ENCODE measurements at places on chromosomes 2 and 18.

DNA sequence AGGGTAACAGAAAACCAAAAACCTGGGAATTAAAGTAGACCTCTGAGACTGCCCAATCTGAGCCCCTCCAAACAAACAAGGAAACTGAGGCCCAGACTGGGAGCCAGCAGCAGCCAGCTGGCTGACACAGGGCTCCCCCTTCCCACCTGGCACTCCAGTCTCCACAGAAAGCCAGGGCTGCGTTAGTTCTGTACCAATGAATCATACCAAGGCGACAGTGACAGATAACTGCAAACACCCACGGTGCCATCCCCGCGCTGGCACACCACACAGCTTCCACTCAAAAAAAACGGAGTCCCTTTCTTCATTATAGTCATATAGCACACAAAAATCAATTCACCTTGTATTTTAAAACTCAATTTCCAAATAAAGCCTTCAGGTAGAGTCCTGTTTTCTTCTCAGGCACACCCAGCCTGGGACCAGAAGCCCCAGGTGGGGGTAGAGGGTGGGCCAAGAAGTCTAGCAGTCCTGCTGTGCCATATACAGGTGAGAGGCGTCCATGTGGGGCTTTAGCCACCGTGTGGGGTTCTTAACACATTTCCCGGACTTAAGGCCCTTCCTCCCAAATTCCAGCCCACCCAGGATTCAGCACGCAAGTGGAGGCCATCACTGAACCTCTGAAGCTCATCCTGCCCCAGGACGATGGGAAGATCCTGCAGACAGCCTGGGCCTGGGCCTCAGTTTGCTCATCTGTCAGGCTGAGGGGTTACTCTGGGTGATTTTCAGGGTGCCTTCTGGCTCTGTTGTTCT lies 1.2 kb downstream of the PER2 start:
- DNase-seq, result peak; percentile 71

- no peak for DNase-seq
Observed at GRCh38 chr2:113720167-113720566, 36.3 kb downstream of the SLC35F5 start.

GRCh38 chr2:60554646-60555065 lies 1.2 kb upstream of the BCL11A start:
- no peak for DNase-seq

GRCh38 chr2:133885847-133886246 lies 317.6 kb upstream of the NCKAP5 start:
- DNase-seq, result no peak

DNA sequence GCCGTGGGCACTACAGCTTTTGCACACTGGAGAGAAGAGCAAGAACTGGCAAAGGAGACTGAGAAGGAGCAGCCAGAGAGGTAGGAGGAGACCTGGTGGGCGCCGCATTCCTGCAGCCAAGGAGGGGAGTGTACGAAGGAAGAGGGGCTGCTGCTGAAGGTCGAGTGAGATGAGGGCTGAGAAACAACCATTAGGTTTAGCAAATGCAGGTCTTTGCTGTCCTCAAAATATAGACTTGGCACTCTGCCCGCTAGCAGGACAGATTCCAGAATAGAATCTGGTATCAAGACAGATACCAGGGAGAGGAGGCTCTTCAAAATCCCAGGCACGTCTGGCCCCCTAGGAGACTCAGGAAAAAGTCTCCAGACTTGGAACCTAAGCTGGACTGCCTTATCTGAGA lies 83.0 kb downstream of the TGOLN2 start:
- no peak for DNase-seq
